KBM-7 (cell line): ENCODE measurements at places on chromosomes 11 and 22.

- DNase-seq: no peak
Observed at GRCh38 chr22:50218153-50218995, 17.6 kb downstream of the SELENOO start.

- no peak for DNase-seq
Observed at GRCh38 chr11:74524501-74524900, 31.0 kb upstream of the LIPT2 start.

GRCh38 chr11:116062490-116063171 is 558.4 kb upstream of the CADM1 start:
- DNase-seq: no peak

GRCh38 chr11:134120143-134120850 is 51.4 kb downstream of the JAM3 start:
- DNase-seq: no peak

DNA sequence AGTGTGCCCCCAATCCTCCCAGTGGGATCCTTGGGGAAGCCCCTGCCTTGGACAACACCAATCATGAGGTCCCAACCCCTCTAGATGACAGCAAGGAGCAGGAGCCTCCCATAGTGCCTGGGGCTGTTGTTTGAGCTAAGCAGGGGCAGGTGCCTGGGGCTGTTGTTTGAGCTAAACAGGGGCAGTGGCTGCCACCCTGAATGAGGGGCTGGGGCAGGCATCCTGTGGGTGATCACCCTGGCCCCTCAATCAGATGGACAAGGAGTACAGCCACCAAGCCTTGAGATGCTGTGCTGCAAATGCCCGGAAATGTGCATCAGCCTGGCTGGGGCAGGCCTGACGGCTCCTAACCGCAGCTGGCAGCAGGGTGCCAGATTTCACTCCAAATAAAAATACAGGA is 66.7 kb downstream of the MYEOV start:
- DNase-seq: no peak

- peak; percentile 40 for DNase-seq
Observed at GRCh38 chr11:65932558-65932919, 12.7 kb upstream of the TSGA10IP start.

GRCh38 chr11:127997594-127997993 is 589.8 kb downstream of the ETS1 start:
- DNase-seq: no peak

GRCh38 chr11:130631119-130631518 is 182.7 kb downstream of the ADAMTS15 start:
- no peak for DNase-seq

DNA sequence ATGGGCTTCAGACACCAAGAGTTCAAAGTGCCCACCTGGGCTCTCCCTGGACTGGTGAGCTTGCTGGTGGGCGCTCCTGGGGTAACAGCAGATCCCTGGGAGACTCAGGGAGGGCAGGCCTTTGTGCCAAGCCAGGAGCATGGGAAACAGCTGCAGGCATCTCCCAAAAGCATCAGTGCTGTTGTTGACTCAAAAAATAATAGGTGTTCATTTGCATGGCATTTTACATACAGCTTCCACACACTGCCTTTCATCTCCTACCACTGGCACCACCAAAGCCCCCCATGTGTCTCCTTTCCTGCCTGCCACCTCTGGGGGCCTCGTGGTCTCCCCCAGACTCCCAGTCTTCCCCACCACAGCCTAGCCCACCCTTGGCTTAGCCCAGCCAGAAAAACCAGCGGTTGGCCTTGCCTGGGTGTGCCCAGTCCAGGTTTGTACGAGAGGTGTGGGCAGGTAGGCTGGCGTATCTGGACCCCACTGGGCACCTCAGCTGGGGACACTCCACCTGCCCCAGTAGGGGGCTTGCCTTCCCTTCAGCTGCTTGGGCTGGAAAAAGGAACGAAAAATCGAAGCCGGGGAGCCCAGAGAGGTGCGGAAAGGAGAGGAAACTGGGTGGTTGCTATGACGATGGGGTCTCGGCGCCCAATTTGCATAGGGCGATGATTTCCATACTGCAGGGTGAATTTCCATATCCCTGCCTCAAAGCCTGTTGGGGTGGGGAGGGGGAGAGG is 15.0 kb downstream of the POU2F3 start:
- no peak for DNase-seq

GRCh38 chr11:62105667-62106191 is 18.1 kb upstream of the INCENP start:
- no peak for DNase-seq

GRCh38 chr22:30212996-30213441 is 33.5 kb downstream of the LIF start:
- DNase-seq: no peak

GRCh38 chr22:19289475-19290161 is 1.9 kb downstream of the CLTCL1 start:
- DNase-seq: peak; percentile 24

DNA sequence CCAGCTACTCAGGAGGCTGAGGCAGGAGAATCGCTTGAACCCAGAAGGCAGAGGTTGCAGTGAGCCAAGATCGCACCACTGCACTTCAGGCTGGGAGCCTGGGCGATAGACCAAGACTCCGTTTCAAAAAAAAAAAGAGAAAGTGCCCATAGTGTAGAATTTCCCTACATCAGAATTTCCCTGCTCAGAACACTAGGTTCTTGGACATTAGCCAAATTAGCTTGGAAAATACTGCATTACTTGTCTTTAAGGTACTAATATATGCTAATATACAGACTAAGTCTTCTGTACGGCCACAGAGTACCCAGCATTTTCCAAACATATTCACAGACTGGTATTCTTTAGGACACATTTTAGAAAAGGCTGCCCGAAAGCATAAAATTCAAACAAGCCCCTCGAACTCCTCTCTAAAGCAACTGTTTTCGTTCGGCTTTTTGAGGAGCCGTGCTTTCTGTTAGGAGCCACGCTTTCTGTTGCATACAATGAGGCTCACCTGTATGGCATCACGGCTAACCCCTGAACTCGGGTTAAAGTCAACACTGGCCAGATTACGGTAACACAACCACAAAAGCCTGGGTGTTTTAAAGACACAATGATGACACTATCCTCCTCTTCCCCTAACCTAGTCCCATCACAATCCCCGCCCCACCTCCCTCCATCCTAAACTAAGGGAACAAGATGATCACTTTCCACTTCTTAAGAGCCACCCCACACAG is 18.4 kb downstream of the TNKS1BP1 start:
- DNase-seq: no peak

- DNase-seq: no peak
Observed at GRCh38 chr11:20790622-20791021, 121.2 kb downstream of the NELL1 start.

- no peak for DNase-seq
Observed at GRCh38 chr22:47740109-47740805, 977.8 kb downstream of the TBC1D22A start.

- DNase-seq: no peak
Observed at GRCh38 chr11:44607987-44608386, 42.5 kb downstream of the CD82 start.

- DNase-seq: no peak
Observed at GRCh38 chr22:24427500-24428164, at the start of gene ADORA2A. ADORA2A (plus strand) TSS chr22:24427599; CDS start chr22:24433405, 5,806 bp downstream.

DNA sequence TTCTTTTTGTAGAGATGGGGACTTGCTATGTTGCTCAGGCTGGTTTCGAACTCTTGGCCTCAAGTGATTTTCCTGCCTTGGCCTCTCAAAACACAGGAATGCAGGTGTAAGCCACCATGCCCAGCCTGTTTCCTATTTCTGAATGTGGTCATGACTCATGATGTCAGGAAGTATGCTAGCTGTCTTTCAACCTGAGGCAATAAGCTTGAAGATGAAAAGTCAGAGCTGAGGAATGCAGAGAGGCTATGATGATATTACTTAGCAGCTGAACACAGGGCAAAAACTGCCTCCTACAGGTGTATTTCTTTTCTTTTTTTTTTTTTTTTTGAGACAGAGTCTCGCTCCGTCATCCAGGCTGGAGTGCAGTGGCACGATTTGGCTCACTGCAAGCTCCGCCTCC is 9.0 kb upstream of the NUCB2 start:
- DNase-seq: no peak

DNA sequence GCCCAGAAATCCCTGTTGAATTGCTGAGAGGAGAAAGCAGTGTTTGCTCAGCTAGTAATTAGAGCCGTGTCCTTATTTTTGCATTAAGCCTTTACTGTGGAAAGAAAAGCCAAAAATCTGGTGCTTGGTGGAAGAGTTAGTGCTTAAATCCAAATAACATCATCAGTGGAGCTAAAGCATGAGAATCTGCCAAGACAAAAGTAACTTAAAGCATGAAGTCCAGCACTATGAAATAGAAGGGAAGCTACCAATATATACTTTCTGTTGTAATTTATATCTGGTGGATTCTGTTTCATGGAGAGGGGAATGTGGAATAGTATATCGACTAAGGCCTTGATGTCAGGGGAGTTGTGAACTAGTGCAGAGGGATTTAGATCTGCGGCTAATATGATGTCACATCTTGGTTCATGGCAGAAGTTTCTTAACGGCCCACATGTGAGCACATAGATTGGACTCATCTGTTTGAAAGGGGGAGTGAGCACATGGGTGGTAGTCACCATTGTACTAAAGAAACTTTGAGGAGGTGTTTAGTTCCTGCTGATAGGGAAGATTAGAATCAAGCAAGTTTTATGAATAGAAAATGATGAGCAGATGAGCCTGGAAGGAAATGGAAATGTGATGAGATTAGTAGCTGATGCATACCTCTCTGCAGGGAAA is 224.4 kb upstream of the MTNR1B start:
- no peak for DNase-seq

DNA sequence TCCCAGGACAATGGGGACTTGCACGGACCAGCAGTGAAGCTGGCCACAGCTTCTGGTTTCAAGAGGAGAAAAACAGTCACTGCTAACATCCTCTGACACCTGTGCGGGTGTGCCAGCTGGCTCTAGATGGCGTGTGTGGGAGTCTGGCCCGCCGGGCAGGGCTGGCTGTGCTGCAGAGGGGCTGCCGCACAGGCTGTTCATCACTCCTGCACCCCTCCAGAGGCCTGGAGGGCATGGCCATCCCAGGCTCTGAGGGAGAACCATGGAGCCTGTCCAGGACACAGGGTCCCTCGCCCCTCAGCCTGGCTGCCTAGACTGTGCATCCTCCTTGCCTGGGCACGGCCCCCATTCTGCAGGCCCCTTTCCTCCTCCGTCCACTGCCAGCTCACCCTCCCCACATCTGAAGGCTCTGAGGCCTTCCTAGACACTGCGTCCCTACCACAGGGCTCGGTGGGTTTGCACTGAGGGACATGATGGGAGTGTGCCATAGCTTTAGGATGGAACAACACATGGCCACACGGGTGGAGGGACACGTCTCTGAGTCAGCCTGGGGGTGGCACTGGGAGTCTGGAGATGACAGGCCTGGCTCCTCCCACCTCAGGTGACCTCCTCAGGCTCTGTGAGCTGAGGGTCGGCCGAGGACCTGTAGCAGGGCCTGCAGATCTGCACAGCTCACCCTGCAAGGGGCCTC is 42.1 kb upstream of the GNB1L start:
- no peak for DNase-seq

- DNase-seq: no peak
Observed at GRCh38 chr22:45582236-45582954, 79.7 kb downstream of the FBLN1 start.

GRCh38 chr22:22968366-22968765 is 80.8 kb downstream of the IGLL5 start:
- DNase-seq: no peak

DNA sequence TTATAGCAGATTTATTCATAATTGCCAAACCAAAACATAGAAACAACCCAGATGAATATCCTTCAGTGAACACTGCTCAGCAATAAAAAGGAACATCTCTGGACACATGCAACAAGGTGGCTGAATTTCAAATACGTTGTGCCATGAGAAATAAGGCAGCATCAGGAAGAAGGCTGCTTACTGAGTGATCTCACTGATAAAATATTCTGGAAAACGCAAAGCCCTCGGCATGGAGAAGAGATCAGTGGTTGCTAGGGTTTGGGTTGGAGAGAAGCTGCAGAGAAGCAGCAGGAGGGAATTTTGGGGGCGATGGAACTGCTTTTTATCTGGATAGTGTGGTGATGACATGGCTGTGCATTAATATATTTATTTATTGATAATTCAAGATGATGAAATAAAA is 11.0 kb upstream of the SHANK2 start:
- no peak for DNase-seq

DNA sequence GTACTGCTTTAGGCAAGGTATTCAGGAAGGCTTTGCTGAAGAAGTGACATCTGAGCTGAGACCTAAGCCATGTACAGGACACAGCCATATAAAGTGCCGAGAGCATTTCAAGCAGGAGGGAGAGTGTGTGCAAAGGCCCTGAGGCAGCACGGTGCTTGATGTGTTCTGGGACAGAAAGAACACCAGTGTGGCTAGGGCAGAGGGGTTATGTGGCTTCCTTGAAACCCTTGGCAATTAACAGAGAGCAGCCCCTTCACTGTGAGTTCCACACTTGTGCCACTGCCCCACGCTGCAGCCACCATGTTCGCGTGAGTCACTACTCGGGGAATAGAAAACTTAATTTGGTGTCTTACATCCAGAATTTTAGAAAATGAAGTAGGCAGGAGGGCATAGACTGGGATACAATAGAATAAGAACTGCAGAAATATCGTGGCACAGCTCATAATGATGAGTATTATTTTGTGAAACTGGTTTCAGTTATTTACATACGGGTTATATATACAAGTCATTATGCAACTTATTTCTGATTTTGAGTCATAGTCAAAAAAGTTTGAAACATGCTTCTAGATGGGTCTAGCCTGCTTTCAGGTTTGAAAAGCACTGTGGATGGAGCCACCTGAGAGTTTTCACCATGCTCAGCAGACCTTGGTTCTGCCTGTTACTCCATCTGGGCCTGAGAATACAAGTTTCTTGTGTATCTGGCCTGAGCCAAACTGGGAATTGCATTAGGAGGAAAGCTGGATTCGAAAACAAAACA is 11.8 kb downstream of the IL10RA start:
- no peak for DNase-seq

GRCh38 chr11:120137611-120138521 is at the start of gene TRIM29:
TRIM29 (minus strand) TSS chr11:120138113; CDS start chr11:120138031, 82 bp downstream.
- DNase-seq: no peak

DNA sequence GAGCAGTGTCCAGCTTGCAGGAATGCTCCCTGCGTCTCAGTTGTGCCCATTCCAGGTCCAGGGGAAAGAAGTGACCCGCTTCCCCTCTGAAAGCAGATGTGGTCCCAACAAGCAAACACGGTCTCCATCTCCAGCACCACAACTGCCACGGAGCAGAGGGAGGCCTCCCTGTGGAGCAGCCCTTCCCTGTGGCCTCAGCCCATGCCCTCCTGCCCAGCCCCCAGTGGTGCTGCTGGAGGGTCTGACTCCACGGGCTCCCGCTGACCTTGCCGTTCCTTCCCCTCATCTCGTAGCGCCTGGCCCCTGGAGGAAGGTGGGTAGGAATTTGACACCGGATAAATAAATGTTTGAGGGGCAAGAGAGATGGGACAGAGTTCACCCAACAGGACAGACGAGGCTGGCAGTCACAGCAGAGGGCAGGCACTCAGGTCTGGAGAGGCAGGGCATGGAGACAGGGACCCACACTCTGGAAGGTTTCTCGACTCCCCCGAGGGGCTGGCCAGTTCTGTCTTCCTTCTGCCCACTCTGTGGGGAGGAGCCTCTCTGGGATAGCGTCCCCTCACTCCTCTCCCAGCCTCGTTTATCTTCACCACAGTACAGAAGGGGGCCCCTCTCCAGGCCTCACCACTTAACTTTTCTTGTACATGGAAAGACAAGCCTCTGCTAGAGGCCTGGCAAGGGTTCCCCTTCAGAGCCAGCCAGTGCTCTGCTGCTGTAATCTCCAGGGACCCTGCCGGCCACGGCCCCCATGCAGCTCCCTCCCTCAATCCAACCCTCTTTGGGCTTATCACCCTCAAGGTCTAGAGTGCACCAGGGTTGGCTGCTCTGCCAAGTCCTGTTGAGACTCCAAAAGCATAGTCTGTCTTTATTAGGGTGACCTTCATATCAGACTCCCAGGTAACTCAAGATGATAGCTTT is 7.5 kb upstream of the ST3GAL4 start:
- no peak for DNase-seq
